Lung (tissue), 17 donors: ENCODE measurements at places on chromosomes 5 and 9.

DNA sequence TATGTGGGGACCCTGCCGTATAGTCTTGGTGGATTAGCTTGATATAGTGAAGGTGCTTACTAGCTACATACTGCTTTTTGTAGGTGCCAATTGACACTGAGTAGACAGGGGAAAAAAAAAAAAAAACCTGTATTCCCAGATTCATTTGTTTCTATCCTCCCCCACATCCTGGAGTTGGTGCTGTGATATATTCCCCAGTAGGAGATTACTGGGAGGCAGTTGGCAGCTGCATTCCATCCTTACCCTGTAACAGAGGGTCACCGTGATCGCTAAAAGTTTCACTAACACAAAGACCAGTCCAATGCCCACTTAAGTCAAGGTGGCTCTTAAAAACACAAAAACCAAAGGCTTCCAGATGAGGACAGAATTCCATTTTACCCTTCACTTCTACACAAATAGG, 27.4 kb upstream of the TOMM5 start:
- no peak for DNase-seq

GRCh38 chr5:7251132-7251531, 144.8 kb upstream of the ADCY2 start:
- DNase-seq: no peak

DNA sequence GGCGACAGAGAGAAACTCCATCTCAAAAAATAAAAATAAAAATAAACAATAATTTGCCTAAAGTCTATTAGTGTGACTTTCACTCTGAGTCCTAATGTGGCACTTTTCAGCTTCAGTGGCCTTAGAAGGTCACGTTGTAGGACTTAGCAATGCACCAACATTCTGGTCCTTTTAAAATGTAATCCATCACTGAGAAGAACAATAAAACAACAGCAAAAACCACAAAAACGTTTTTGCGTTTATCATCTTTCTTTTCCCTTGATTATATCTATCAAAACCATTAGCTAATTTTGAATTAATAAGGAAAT, 190.1 kb upstream of the ZNF608 start:
- DNase-seq: no peak

DNA sequence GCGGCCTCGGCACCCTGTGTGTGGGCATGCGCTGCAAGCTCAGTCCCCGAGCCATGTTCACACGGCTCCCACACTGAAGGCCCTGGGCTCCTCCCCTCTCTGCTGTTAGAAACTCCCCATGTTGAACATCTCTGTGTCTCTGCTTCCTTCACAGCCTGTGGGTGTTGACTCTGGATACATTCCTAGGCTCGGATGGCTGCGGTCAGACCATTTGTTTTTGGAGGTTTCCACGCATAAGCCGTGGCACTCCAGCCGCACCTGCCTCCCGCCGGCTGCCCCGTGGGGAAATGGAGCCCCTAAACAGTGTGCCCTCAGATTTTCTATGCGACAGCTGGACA, 31.2 kb upstream of the LRRC14B start:
- DNase-seq: no peak

DNA sequence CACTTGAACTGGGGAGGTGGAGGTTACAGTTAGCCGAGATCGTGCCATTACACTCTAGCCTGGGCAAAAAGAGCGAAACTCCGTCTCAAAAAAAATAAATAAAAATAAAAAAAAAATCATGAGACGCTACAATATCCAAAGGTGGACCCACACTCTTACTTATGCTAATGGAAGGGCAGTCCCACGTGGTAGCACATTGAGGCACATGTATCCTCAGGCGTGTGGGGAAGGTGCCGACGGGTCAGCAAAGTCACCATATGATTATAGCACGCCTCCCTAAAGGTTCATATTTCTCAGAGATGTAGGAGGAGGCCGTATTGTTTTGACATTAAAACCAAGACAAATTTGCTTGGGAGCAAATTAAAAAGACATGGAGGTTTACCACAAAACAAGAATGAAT, 201.6 kb downstream of the LRRC70 start:
- no peak for DNase-seq
